ENCODE measurements at places on chromosomes 1 and 21.

GRCh38 chr21:36186081-36186480, 29.5 kb downstream of the DOP1B start:
- no peak for DNase-seq

- DNase-seq = no peak
Observed at GRCh38 chr1:243558576-243558975, 291.5 kb downstream of the AKT3 start.

DNA sequence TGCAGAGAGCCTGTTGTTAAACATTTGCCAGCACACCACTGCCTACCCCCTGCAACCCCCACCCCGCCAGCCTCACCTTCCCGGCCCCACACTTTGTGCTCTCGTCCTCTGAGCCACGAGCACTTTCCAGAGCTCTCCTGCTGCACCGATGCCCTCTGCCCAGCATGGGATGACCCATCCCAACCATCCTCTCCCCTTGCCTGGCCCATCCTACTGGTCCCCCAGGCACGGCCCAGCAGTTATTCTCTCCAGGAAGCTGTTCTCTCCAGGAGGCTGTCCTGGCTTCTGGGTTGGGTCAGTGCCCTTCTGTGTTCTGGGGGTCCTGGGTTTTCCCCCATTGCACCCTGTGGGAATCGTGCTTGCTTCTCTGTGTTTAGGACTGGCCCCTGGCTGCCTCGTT, 60.1 kb upstream of the ABCG1 start:
- DNase-seq = no peak

- DNase-seq = no peak
Observed at GRCh38 chr1:37951783-37952624, 5.2 kb upstream of the INPP5B start.

DNA sequence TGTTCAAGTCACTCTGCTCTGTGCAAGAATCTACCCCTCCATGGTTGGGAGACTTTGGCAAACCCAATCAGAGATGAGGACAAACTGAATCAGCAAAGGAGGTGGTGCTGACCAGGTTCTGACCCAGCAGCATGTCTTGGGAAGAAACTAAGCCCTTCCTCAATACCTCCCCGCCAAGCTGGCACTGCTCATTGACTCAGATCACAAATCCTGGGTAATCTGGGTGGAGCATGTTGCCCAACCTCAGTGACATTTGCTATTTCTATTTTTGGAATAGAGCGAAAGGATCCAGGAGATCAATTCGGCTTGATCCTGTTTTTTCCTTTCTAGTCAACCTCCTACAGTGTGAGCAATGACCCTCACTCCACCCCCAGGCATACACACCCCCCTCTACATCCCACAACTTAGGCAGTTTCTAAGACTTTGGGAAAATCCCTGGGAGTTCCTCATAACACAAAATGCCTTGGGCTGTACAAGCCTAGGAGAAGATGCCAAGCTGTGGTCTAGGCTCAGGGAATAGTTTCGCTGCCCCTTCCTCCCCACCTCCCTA, 166.8 kb upstream of the KCNJ6 start:
- no peak for DNase-seq

GRCh38 chr1:48673332-48674105, 103.2 kb downstream of the BEND5 start:
- DNase-seq = no peak

DNA sequence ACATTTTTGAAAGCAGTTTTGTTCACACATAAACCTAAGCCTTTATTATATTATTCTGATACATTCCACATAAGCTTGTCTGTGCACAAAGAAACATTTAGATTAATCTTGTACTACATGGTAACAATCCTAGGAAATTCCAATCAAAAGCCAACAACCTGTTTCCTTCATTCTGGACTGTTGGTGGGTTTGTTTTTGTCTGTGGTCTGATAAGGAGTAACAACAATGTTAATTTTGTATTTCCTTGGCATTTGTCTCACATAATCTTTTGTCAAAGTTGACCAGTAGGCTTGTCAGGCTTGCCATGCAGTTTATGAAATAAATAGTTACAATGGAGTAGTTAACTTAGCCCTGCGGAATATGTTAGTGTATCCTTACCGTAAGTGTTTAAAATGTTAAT, 183.3 kb downstream of the DHRS3 start:
- DNase-seq = no peak

DNA sequence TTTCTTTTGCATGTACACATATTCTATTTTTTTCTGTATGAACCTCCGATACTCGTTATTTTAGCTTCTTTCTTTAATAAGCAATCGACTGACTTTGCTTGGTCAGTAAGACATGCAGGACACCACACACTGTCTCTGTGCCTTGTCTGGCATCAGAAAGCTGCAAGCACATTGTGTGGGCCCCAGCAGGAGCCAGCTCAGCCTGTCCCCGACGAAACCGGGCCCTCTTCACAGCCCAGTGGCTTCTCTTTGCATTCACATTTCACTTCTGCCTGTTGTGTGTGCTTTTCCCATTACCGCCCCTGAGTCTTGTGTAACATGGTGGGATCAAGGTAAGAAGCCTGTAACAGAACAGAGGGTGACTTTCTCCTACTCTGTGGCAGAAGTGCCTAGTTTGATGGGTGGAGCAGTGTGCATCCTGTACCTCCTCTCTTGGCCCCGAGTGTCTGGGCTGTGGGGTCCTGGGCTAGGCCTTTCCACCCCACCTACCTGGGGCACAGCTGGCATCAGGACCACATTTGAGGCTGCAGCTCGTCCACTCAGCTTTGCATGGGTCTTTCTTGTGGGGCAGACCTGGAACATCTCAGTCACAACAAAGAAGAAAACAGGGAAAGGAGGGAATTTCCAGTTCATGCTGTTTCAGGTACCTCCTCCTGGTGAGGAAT, 118.9 kb upstream of the COL6A1 start:
- DNase-seq = no peak

GRCh38 chr1:19892628-19893168, 10.5 kb downstream of the OTUD3 start:
- no peak for DNase-seq

DNA sequence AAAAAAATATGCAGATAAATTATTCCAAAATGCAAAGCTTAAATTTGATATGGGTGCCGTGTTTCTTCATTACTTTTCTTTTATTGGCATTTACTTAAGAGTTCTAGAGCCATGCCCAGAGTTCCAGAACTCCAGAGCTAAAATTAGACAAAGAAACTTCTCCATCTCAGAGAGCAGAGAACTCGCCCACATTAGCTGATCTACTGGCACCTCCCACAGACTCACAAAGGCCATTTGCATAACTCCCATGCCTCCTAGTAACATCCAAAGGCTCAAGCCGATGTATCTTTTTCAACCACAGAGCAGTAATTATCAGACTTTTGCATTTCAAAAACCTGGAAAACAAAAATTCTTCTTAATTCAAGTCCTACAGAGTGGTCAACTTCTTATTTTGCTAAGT, 323.8 kb upstream of the ST6GALNAC5 start:
- no peak for DNase-seq

DNA sequence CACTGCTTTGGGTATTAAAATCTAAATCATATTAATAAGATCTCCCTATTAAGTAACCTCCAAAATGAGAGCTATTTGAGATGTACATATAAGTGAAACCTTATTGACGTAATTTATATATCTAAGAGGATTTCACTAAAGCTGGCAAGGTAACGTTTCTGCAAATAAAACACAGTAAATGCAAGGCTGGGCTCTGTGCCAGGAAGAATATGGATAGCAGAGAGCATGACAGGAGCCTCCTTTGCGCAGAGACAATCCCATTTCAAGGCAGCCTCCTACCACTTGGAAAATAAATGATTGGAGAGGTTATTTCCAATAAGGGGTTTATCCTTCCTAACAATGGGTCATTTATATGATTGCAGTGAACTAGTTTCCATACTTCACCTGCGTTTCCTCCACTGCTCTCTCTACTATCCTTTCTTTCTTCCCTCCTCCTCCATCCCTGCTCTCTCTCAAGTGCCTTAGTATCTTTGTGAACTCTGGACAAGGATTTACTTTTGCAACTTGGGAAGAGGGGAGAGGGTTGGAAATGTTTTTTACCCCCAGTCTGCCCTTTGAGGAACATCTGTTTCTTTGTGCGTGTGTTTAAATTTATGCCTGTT, 3.0 kb upstream of the NFIA start:
- DNase-seq = no peak

- DNase-seq = no peak
Observed at GRCh38 chr1:234934611-234935033, 194.0 kb downstream of the TOMM20 start.

- no peak for DNase-seq
Observed at GRCh38 chr1:108050158-108050557, 85.2 kb upstream of the VAV3 start.

GRCh38 chr1:211480941-211481545, 10.9 kb downstream of the RD3 start:
- no peak for DNase-seq

GRCh38 chr1:188295157-188295556, 1466.4 kb downstream of the PLA2G4A start:
- DNase-seq = no peak

DNA sequence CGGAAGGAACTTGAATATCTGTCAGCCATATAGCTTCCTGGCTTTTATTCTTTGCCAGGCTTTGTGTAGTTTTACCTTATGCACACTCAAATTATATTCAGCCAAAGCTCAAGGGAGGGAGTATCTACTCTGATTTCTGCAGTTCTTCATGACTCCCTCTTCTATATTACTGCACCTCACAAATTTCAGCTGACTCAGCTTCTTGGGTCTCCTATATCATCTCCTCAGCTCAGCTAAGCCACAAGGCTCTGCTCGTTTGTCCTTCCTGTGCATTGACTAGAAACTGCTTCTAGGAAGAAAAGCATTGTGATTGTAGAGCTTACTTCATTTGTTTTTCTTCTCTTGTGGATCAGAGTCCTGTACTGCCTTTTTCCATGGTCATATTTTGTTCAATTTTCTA, 37.4 kb downstream of the BTBD8 start:
- DNase-seq = no peak

DNA sequence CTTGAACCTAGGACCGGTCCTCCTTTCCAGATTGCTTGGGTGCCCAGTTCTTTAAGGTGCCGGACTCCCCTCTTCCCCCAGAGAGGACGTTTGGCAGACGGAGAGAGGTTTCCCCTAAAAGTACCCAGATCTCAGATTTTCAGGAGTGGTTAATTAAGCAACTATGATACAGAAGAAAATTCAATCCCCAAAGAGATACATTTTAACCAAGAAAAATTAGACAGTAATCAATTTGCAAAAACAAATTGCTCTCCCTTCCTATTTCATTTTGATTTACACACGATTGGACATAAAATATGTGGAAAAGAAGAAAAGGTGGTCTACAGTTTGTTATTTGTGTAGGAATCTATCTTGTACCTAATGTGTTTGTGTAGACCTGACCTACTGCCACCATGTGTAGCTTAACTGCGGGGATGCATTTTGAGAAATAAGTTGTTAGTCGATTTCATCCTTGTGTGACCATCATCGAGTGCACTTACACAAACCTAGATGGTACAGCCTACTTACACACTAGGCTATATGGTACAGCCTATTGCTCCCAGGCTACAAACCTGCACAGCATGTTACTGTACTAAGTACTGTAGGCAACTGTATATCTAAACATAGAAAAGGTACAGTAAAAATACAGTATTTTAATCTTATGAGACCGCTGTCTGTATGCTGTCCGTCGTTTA, 755 bp downstream of the RPAP2 start:
- no peak for DNase-seq

- no peak for DNase-seq
Observed at GRCh38 chr21:15521644-15522001, 208.2 kb upstream of the USP25 start.

DNA sequence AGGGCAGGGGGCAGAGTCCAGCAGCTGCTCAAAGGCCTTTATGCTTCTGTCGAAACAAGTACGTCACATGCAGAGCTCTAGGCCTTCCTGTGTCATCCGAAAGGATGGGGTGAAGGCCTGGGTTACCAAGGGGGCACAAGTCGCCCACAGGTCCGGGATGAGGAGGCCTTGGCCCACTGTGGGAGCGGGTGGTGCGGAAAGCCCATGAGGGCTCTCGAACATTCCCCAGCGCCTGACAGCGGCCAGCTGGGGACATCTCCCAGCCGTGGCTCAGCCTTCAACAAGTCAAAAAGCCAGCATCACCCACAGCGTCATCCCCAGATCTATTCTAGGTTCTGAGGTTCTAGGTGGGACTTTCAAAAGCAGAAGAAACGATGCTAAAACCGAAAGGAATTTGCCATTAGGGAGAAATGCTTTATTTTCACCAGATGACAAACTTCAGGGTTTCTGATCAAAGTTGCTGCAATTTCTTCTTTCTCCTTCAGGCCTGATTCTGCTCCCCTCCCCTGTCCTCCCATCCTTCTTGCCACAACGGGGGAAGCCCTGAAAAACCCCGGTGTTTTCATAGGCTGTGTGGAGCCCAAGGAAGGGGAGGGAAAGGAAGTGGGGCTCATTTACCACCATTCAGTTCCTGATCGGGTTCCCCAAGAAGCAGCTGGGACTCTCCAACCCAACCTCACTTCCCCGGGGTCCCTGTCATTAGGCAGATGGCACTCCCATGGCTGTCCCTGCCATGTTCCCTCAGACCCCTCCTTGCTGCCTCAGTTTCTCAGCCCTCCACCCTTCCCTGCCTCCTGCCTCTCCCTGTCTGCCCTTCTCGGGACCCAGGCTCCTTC, 17.6 kb downstream of the GPR137B start:
- no peak for DNase-seq

DNA sequence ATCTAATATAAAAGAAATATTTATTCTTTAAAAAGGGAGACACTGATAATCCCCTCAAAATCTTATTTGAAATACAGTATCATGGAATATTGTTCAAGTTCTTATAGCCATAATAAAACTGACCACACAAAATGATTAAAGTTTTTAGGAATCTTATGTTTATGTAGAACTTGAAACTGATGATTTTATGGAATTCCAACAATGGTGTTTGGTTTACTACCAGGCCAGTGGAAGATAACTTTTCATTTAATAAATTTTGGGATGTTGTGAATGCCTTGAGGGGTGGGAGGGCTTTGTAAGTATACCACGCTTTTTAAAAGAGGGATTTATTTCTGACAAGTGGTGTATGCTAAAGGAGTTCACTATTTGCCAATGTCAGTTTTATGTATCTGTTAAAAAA, 87.7 kb downstream of the RAB3GAP2 start:
- DNase-seq = no peak

DNA sequence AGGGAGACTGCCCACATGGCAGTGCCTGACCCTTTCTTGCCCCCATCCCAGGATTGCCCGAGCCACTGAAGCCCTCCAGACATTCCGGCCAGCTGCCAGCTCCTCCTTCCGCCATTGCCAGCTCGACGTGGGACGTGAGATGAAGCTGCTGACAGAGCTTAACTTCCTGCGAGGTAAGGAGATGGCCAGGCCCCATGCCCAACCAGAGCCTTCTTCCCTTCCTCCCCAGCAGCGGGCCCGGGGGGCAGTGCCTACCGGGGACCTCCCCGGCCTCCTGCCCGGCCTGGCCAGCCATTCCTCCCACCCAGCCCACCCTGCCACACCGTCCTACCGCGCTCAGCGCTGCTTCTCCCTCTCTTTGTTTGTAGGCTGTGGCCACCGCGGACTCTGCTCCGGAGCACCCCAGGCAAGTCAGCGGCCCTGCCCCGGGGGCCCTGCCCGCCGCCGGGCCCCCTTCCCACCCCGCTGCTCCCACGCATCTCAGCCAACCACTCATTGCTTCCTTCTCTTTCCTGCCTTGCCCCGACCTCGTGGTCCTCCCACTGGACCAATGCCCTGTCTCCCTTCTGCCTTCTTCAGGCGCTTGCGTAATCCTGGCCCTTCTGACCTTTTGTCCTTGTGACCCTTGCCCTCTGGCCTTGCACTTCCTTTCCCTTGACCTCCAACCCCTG, 4.9 kb downstream of the TRIM46 start:
- DNase-seq = no peak

Data from activated T-helper 9 cell treated with anti-CD3 and anti-CD28 coated beads, Interleukin-2, amount 50 U/mL, for 16 hours (primary cell).